Stimulated activated CD8-positive, alpha-beta memory T cell treated with anti-CD3 and anti-CD28 coated beads, Interleukin-4, amount 100 ng/mL, for 1 hour (primary cell): ENCODE measurements at places on chromosomes 1 and 21.

GRCh38 chr21:42286416-42286815, 28.8 kb downstream of the TFF3 start:
- no peak for DNase-seq

DNA sequence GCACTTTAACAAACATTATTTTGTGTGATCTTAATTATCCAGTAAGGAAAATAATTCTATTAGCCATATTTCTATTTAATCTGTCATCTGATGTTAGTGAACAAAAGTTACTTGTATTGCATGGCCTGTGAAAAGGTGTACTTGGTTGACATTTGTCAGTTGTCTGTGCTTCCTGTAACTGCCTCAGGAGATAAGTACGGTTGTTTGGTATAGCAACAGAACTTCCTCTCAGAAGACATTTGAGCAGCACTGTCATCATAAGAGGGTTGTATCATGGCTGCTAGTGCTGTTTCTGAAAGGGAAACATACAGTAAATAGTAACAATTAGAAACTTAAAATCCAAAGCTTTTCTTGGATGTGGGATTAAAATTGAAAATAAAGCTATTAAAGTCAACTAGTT, 3.4 kb downstream of the BLZF1 start:
- no peak for DNase-seq

GRCh38 chr1:9106286-9106685, 22.6 kb downstream of the GPR157 start:
- no peak for DNase-seq

GRCh38 chr1:225446595-225446960, 18.7 kb upstream of the LBR start:
- DNase-seq: no peak

GRCh38 chr1:44421446-44421884, 16.4 kb downstream of the RNF220 start:
- DNase-seq: no peak
